NCI-H460 (cell line): ENCODE measurements at places on chromosomes 7 and 10. TPM values are rescaled to one million over a fixed set of nuclear protein-coding genes. Genes with fewer than 3 reads are reported as not detected.

- no peak for DNase-seq
Measured at GRCh38 chr10:89215511-89215910, 8.4 kb upstream of the CH25H start.

- DNase-seq: no peak
Measured at GRCh38 chr7:130867039-130867438, 133.0 kb upstream of the KLF14 start.

DNA sequence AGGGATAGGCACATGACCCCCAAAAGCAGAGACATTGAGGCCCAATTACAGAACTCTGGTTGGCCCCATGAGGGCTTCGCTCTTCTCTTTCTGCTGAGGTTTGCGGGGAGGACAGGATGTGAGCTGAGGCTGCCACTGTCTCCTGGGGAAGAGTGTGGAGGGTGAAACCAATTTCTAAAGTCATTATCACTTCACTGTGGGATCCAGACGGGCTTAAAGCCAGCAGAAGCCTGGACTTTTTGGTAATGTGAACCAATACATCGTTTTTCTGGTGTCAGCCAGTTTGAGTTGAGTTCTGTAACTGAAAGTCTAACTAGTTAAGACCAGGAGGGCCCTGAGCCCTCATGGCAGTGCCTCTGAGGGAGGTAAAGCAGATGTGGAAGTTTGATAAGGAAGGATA is 163.0 kb downstream of the MYOF start:
- no peak for DNase-seq

GRCh38 chr10:15859906-15860691 is at the start of gene MINDY3:
TSS of gene MINDY3 (minus strand) at chr10:15860507. CDS start at chr10:15860299, 208 bp downstream.
- DNase-seq: peak; percentile 71

ANKRD16 gene
- 5.5 and 5.8 TPM in 2 replicates for total RNA-seq

MYL7 gene
- not detected in 2 replicates for total RNA-seq

DNA sequence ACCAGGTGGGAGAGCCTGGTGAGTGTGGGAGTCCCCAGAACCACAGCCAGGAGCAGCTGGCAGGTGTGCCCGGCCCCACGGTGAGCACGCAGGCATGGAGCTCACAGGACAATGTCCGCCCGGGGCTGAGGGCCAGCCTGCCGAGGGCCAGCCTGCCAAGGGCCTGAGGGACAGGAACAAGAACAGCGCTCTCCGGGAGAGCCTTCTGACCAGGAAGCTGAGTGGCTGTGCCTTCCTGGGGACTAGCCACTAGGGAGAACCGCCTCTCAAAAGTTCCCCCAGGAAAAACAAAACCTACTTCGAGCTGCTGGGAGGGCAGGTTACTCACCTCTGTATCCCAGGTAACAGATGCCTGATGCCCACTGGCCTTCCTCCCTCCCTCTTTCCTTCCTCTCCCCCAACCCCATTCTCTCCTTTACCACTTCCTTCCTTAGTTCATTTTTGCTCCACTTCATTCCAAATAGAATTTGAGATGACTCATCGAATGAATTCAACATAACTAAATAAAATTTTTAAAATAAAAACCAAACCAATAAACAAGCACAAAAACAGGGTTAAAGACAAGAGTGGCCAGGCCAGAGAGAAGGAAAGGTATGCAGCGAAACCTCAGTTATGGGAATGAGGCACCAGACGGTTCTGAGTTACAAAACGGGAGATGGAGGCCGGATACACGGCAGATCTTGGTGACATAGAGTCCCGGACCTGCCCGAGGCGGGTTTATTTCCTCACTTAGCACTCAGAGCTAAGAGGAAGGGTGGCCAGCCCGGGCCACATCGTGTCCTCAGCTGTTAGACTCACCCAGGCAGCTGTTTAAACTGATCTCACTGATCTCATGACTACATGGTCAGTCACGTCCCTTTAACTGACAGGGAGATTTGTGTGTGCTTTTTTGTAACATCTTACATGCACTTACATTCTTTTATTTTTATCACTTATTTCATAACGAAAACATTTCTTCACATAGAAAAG is 128.5 kb downstream of the TNS3 start:
- DNase-seq: no peak

FAM25G gene
- total RNA-seq: not detected in 2 replicates

CHAT gene
- not detected in 2 replicates for total RNA-seq
